ENCODE measurements at places on chromosomes 4 and X.

- no peak for DNase-seq
These were observed 28.0 kb upstream of the ATP6AP2 start for GRCh38 chrX:40552768-40553167.

DNA sequence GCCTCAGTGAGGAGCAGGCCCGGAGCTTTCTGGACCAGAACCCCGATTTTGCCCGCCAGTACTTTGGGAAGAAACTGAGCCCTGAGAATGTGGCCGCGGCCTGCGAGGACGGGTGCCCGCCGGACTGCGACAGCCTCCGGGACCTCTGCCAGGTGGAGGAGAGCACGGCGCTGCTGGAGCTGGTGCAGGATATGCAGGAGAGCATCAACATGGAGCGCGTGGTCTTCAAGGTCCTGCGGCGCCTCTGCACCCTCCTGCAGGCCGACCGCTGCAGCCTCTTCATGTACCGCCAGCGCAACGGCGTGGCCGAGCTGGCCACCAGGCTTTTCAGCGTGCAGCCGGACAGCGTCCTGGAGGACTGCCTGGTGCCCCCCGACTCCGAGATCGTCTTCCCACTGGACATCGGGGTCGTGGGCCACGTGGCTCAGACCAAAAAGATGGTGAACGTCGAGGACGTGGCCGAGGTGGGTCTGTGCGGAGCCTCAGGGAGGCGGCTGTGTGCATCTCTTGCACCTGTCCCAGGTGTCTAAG, 323 bp downstream of the PDE6B start:
- DNase-seq, result no peak

DNA sequence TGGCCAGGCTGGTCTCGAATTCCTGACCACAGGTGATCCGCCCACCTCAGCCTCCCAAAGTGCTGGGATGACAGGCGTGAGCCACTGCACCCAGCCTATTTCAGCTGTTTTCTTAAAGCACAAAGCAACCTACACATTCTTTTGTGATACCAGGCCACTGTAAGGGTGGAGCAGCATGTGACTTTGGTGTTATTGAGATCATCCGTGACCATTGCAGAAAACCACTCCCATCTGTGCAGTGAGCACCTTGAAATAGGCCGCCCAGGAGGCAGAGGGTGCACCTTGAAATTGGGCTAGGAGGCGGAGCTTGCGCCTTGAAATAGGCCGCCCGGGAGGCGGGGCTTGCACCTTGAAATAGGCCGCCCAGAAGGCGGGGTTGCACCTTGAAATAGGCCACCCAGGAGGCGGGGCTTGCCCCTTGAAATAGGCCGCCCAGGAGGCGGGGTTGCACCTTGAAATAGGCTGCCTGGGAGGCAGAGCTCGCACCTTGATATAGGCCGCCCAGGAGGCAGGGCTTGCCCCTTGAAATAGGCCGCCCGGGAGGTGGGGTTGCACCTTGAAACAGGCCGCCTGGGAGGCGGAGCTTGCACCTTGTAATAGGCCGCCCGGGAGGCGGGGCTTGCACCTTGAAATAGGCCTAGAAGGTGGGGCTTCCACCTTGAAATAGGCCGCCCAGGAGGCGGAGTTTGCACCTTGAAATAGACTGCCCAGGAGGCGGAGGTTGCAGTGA, 9.0 kb upstream of the SLC25A6 start:
- DNase-seq, result no peak

DNA sequence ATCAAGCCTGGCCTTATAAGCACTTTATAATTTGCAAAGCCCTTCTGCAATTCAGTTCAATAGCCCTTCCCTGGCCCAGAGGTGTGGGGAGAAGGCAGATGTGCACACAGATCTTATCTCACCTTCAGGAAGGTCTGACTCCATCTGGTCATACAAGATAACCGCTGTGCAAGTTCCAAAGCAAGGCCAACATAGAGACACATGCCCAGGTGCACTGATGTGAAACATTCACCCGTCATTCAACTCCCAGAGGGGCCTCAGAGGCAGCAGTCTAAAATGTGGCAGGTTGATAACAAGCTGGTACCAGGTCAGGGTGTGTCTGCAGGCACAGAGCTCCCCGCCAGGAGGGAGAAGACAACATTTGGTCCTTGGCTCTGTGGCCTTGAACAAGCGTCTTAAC, 10.9 kb upstream of the WFS1 start:
- no peak for DNase-seq

GRCh38 chr4:146029939-146030710, 91.5 kb upstream of the ZNF827 start:
- DNase-seq, result no peak

DNA sequence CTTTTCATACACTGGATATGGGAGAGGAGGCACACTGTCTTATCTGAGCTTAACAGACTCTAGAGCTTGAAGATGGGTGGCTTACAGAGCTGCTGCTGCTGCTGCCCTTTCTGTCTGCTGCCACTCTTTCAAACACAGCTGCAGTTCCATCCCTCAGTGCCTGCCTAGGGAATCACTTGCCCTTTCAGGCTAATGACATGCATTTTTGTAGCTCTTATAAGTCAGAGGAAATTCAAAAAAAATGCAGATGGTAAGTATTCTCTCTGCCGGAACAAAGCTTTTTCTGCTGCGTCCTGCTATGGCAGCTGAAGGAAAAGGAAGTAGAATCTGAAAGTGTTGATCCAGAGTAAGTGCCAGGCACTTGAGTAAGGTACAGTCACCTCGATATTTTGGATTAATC, 460.4 kb upstream of the DIAPH2 start:
- no peak for DNase-seq

GRCh38 chr4:44186850-44187246, 261.8 kb downstream of the KCTD8 start:
- no peak for DNase-seq

GRCh38 chr4:159395693-159396092, 292.8 kb downstream of the RAPGEF2 start:
- DNase-seq, result no peak

DNA sequence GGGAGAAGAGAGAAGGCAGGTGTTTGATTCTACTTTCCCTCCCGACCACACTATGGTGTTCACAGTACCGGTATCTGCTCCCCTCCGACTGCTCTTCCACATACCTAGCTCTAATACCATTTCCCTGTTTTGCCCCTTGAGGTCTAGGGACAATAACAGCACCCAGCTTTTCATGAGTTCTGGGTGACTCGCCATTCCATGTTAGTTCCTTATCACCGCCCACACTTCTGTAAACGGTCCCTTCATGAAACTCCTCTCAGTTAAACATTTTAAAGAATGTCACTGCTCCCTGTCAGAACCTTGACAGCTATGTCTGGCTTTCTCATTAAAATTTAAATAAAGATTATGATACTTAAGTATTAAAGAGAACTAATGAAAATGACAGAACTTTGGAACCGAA, 136.7 kb downstream of the ADAMTS3 start:
- no peak for DNase-seq

DNA sequence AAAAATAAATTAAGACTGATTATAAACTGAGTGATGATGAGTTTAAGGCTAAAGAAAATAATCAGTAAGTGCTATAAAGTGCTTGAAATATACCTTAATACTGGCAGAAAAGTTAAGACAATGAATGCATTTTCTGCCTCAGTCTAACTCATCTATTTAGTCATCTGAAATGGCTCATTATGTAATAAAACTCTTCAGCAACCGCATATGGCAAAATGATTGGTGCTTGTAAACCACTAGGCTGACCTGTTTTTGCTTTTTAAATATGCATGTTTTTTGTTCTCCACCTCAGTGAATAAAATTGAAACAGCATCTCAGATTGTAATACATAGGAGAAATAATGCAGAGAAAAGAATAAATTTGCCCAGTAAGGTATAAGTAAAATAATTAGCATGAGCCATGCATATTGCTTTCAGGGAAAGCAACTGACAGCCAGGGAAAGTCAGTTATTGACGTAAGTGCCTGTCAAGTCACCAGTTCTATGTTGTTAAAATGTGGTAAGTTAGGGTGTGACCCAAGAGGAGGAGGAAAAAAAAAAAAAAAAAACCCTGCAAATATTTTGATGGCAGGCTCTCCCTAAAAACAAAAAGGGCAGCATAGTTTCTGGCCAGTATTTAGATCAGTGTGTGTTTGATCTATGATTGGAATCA, 167.5 kb downstream of the PALLD start:
- DNase-seq, result no peak

All from amniotic stem cell (primary cell).